ENCODE measurements at places on chromosomes 1 and 21. TPM values are rescaled to one million over a fixed set of nuclear protein-coding genes. Genes with fewer than 3 reads are reported as not detected.

TSTD1 gene
- not detected for total RNA-seq

CCDC185 gene
- not detected for total RNA-seq

GRCh38 chr1:4000811-4001251 is 100.8 kb upstream of the C1orf174 start:
- no peaks in the 10 kb centered on the region for H3K36me3 ChIP-seq
- no peak overlapping the region for H3K4me3 ChIP-seq
- H3K27me3 ChIP-seq, result no peaks in the 10 kb centered on the region
- no peaks in the 10 kb centered on the region for H3K4me1 ChIP-seq

- H3K27ac ChIP-seq, result no peak overlapping the region
- DNase-seq, result no peak
- H3K4me1 ChIP-seq, result no peaks in the 10 kb centered on the region
- H3K27me3 ChIP-seq, result no peaks in the 10 kb centered on the region
These were observed 701.8 kb upstream of the CXADR start for GRCh38 chr21:16811011-16811410.

- H3K4me3 ChIP-seq, result no peak overlapping the region
- H3K4me1 ChIP-seq, result no peaks in the 10 kb centered on the region
- no peaks in the 10 kb centered on the region for H3K36me3 ChIP-seq
- H3K27ac ChIP-seq, result no peak overlapping the region
These were observed 297.2 kb upstream of the PBX1 start for GRCh38 chr1:164261691-164262240.

DNA sequence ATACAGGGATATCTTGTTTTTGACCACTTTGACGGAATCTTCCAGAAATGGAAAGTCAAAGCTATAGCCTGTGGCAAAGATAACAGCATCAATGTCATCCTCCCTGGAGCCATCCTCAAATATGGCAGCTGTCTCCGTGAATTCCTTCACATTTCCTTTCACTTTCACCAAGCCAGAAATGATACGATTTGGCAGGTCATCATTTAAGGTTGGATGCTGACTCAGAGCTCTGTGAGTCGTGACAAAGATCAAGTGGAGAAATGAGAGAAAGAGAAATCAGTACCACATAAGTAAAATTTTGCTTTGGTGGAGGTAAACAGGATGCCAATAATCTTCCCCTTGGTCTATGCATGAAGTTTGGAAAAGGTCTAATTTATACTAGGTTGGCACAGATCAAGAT is 23.9 kb downstream of the FMO5 start:
- H3K27ac ChIP-seq, result no peak overlapping the region
- no peaks in the 10 kb centered on the region for H3K36me3 ChIP-seq
- H3K4me1 ChIP-seq, result no peaks in the 10 kb centered on the region
- DNase-seq, result no peak

GRCh38 chr1:227654858-227655752 is 80.0 kb downstream of the JMJD4 start:
- DNase-seq, result no peak
- H3K27me3 ChIP-seq, result no peaks in the 10 kb centered on the region
- H3K4me1 ChIP-seq, result no peaks in the 10 kb centered on the region
- H3K4me3 ChIP-seq, result no peak overlapping the region
- H3K27ac ChIP-seq, result no peak overlapping the region

DNA sequence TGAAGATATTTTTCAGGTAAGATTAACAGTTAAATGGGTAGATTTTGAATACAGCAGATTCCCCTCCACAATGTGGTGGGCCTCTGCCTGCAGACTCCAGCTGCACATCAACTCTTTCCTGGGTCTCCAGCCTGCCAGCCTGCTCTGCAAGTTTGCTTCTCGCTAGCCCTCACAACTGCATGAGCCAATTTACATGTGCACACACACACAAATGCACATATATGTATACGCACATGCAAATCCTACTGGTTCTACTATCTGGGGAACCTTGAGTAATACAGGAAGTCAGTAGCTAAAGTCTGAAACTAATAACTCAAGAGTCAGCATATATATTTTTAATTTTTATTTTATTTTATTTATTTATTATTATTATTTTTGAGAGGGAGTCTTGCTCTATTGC is 34.8 kb upstream of the QSOX1 start:
- DNase-seq, result no peak
- H3K4me1 ChIP-seq, result no peaks in the 10 kb centered on the region
- H3K4me3 ChIP-seq, result no peak overlapping the region
- no peak overlapping the region for H3K27ac ChIP-seq
- no peaks in the 10 kb centered on the region for H3K27me3 ChIP-seq

- H3K36me3 ChIP-seq, result no peaks in the 10 kb centered on the region
- no peak overlapping the region for H3K27ac ChIP-seq
- no peak overlapping the region for H3K4me3 ChIP-seq
- DNase-seq, result no peak
These were observed 102.3 kb downstream of the TNFSF18 start for GRCh38 chr1:172948457-172948856.

DNA sequence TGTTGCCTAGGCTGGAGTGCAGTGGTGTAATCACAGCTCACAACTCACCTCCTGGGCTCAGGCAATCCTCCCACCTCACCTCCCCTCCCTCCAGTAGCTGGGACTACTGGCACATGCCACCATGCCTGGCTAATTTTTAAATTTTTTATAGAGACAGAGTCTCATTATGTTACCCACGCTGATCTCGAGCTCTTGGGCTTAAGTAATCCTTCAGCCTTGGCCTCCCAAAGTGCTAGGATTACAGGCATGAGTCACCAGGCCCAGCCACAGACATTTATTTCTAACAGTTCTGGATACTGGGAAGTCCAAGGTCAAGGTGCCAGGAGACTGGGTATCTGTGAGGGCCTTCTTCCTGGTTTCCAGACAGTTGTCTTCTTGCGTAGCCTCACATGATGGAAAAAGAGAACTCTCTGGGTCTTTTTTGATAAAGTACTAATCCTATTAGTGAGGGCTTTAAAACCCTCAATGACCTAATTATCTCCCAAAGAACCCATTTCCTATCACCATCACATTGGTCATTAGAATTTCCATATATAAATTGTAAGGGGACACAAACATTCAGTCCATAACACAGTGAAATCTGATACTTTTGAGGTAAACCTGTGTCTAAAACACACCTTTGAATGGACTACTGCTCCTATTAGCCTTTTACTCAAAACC is 67.9 kb downstream of the PHACTR4 start:
- H3K4me3 ChIP-seq, result peak overlapping the region; percentile 48
- peaks cover 11% of the 10 kb centered on the region for H3K4me1 ChIP-seq
- peak overlapping the region; percentile 85 for H3K27ac ChIP-seq
- no peak for DNase-seq
- no peaks in the 10 kb centered on the region for H3K36me3 ChIP-seq
- H3K27me3 ChIP-seq, result no peaks in the 10 kb centered on the region

- no peak overlapping the region for H3K4me3 ChIP-seq
- H3K27me3 ChIP-seq, result no peaks in the 10 kb centered on the region
- H3K27ac ChIP-seq, result no peak overlapping the region
- H3K4me1 ChIP-seq, result no peaks in the 10 kb centered on the region
- H3K36me3 ChIP-seq, result peaks cover 4% of the 10 kb centered on the region
- peak; percentile 33 for DNase-seq
These were observed 74.8 kb downstream of the ATP5PO start for GRCh38 chr21:33840771-33841170.
